ENCODE measurements at places on chromosomes 4 and X.

DNA sequence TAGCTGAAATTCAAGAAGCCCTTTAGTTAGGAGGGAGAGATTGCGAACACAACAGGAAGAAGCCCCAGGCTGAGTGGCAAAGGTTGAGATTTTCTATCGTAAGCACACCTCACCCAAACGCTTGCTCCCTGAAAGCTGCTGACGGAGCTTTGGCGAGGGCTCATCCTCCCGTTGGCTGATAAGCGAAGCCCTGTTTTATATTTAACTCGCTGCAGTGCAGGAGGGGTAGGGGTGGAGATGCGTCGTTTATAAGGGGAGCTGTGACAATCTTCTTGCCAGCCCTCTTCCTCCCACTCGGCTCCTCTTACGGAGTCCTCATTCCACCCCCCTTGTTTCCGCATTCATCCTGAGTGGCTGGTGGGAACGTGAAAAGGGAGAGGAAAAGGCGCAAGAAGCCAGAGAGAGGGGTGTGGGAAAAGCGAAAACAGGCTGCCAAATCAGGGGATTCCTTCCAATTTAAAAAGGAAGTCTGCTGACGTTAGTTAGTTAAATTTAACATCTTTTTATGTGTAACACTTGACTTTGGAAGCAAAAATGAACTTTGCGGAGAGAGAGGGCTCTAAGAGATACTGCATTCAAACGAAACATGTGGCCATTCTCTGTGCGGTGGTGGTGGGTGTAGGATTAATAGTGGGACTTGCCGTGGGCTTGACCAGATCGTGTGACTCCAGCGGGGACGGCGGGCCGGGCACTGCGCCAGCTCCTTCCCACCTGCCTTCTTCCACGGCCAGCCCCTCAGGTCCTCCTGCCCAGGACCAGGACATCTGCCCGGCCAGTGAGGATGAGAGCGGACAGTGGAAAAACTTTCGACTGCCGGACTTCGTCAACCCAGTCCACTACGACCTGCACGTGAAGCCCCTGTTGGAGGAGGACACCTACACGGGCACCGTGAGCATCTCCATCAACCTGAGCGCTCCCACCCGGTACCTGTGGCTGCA is at the start of gene ENPEP:
Gene ENPEP, plus strand, starts transcription at position 275 of the 938 bp plus-strand sequence. Its CDS starts 260 bp downstream, at position 535.
- peak; percentile 69 for DNase-seq

- DNase-seq: no peak
Observed at GRCh38 chr4:53208753-53209152, 157.1 kb downstream of the SCFD2 start.

- no peak for DNase-seq
Observed at GRCh38 chr4:108543359-108543968, 76.9 kb upstream of the RPL34 start.

DNA sequence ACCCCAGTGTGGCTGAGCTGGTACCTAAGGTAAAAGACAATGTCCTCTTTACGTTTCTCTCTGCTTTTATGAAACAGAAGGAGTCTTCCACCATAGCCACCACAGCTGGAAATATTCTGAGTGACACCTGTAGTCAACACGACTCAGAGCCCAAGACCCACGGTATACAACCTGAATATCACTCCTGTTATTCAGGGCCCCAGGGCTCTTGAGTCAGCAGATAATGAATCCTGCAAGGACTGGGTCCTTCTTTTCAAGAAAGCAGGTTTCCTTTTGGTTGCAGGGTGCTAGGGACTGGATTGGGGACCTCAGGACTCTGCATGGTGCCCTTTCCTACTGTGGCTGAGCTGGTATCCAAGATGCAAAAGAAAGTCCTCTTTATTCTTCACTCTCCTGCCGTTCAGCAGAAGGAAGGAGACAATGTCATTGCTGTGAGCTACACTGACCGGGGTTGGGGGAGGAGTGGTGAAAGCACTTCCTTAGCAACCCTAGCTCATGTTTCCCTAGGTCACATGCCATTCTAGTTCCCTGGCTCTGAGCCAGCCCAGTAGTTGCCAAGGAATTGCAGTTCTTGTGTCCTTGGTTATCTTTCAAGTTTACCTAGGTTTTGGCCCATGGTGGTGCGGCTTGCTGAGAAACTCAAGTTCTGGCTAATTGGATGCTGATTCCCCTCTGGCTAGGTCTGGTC is 23.7 kb upstream of the UNC5C start:
- peak; percentile 74 for DNase-seq

DNA sequence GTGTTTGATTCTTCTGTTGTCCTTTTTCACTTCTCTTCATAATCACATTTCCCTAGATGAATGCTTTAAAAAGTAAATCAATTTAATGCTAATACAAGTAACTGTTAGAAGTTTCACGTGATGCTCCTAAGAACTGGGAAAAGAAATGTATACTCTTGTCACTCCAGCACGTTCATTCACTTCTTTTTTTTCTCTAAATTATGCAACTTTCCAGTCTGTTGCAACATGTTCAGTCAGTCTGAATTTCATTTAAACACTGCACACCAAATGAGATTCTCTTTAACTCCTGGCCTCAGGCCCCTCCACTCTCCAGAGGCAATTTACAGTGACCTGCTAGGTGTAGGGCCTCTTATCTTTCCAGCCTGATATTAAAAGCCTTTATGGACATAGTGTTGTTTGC is 321.9 kb downstream of the HS3ST1 start:
- peak; percentile 38 for DNase-seq

GRCh38 chr4:141645611-141646340 is 9.4 kb downstream of the IL15 start:
- DNase-seq: peak; percentile 69

- no peak for DNase-seq
Observed at GRCh38 chr4:119297795-119298194, 24.1 kb downstream of the FABP2 start.

GRCh38 chr4:147360301-147360700 is 120.6 kb upstream of the EDNRA start:
- DNase-seq: peak; percentile 89

GRCh38 chr4:156961196-156962057 is 10.2 kb downstream of the PDGFC start:
- no peak for DNase-seq

DNA sequence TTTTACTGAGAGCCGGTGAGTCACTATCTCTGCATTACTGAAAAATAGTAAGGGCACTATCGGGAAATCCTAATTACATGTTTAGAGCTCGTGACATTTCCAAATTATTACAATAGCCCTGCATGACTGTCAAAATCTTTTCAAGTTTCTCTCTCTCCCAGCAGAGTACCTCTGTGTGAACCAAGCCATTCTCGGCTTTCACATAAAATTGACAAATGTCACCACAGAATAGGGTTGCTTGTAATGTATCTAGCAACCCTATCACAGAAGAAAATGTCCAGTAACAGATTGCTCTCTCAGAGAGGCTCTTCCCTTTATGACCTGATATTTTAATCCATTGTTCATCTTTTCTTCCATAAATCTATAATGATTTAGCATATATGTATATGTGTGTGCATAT is 144.8 kb upstream of the GNPDA2 start:
- no peak for DNase-seq

Measured in fibroblast of pulmonary artery (primary cell).